ENCODE measurements at places on chromosomes 13 and 19. TPM values are rescaled to one million over a fixed set of nuclear protein-coding genes. Genes with fewer than 3 reads are reported as not detected.
A peak's percentile ranks its signal among the peaks of the same experiment; 100 is the strongest.

Gene CPT1C
- 0.47 TPM for total RNA-seq

DNA sequence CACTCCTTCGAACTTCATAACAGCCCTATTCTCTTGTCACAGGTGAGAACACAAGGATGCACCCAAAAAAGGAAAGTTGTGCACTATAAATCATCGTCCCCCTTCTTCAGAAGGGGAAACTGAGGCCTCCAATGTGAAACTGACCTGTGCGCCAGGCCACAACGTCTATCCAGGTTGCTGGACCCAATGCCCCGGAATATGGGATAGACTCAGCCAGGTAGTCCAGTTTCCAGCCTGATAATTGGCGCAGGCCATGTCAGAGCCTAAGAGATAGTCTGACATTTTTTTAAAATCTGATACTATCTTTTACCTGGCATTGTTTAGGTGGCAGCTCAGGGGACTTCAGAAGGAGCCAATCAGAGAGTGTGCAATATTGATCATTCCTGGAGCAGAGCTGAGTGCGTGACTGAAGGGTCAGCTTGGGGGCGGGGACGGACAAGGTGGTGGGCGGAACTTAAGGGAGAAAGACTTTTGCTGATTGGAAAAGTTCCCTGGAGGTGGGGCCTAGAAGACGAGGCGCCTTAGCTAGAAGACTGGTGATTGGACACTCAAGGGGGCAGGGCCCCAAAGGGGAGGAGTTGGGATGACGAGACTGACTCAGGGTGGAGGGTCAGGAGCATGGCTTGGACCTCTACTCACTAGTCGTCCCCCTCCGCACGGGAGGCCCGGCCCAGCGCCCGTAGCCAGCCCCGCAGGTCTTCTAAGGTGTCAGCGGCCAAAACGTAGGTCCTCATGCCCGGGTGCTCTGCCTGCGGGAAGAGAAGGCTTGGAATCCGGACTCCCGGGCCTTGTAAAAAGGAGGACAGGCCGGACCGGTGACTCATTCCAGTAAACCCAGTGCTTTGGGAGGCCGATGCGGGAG, 8.5 kb downstream of the PLEKHA4 start:
- peak overlapping the region; percentile 84 for H3K4me3 ChIP-seq
- H3K27me3 ChIP-seq, result no peaks in the 10 kb centered on the region
- peaks cover 11% of the 10 kb centered on the region for H3K4me1 ChIP-seq
- H3K27ac ChIP-seq, result no peak overlapping the region

Gene TINCR
- 3.1 TPM for total RNA-seq

- H3K27me3 ChIP-seq, result no peaks in the 10 kb centered on the region
- no peak overlapping the region for H3K27ac ChIP-seq
- no peaks in the 10 kb centered on the region for H3K36me3 ChIP-seq
Measured at GRCh38 chr19:51006406-51006805, 5.0 kb upstream of the KLK8 start.

GRCh38 chr13:104953588-104953987, 1581.9 kb downstream of the EFNB2 start:
- no peaks in the 10 kb centered on the region for H3K36me3 ChIP-seq
- no peak for DNase-seq
- H3K4me3 ChIP-seq, result no peak overlapping the region

- H3K36me3 ChIP-seq, result no peaks in the 10 kb centered on the region
- no peak overlapping the region for H3K27ac ChIP-seq
- H3K4me3 ChIP-seq, result no peak overlapping the region
- no peaks in the 10 kb centered on the region for H3K4me1 ChIP-seq
Measured at GRCh38 chr13:28438598-28439334, 56.2 kb downstream of the FLT1 start.

DNA sequence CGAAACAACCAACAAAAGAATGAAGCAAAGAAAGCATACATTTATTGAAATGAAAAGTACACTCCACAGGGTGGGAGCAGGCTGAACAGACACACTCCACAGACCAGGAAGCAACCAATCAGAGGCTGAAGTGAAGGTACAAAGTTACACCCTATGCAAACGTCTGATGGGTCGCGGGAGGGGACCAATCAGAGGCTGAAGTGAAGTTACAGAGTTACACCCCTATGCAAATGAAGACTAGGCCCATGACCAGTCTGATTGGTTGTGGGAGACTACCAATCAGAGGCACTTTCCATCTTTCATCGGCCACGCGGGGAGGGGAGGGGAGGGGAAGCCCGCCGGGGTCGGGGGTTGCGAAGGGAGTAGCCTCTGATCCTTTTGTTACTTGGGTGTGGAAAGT, 12.4 kb upstream of the FBL start:
- DNase-seq, result peak; percentile 81
- no peak overlapping the region for H3K4me3 ChIP-seq
- H3K36me3 ChIP-seq, result no peaks in the 10 kb centered on the region
- peaks cover 2% of the 10 kb centered on the region for H3K27me3 ChIP-seq

DNA sequence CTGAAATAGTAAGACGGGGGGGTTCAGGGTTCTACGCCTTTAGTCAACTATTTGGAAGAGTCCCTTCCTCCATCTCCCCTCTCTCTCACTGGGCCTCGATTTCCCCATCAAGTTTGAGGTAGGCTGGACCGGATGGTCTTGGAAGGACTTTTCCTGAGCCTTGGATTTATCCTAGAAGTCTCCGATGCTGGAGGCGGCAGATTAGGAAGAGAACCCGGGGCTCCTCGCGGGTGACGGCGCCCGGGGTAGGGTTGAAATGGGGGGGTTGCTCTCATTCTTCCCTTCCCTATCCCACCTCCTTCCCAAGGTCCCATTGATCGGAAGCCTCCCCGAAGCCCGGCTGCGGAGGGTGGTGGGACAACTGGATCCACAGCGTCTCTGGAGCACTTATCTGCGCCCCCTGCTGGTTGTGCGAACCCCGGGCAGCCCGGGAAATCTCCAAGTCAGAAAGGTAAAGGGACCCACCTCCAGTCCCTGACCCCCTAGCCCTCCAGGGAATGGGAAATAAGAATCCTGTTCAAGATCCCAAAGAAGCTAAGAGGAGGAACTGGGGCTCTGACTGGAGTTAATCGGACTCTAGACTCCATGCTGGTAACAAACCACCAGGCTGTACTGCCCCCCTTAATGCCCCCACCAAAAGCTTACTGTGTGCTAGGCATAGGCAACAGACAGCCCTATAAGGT, 781 bp downstream of the QPCTL start:
- peaks cover 27% of the 10 kb centered on the region for H3K4me1 ChIP-seq
- H3K27ac ChIP-seq, result peak overlapping the region; percentile 96
- peak overlapping the region; percentile 88 for H3K4me3 ChIP-seq

DNA sequence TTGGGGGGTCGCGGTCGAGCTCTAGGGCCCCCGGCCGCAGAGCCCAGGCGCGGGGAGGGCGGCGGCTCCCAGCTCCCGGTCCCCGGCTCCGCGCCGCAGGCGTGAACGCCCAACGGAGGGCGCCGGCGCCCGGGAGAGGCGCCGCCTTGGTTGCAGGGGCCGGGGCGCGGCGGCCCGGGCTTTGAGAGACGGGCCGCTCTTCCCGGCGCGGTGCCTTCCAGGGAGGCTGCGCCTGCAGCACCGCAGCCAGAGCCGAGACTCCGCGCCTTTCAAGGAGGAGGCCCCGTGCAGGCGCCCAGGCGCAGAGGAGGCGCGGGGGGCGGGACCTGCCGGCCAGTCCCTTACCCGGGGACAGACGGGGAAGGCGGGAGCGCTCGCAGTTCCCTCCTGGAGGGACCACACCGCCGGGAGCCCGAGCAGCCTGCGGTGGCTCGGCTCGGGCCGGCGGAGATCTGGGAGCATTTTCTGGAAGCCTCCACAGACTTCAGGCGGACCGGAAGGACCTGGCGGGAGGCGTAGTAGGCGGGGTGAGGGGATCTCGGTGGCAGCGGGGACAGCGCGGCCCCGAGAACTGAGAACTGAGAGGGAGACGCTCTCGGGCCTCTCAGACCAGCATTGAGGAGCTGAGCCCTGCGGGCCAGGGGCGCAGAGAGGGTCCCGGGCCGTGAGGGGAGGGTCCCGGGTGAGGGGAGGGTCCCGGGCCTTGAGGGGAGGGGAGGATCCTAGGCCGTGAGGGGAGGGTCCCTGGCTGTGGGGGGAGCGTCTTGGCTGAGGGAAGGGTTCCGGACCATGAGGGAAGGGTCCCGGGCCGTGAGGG, 25.5 kb upstream of the MCF2L start:
- no peak for DNase-seq
- H3K27ac ChIP-seq, result no peak overlapping the region
- no peak overlapping the region for H3K4me3 ChIP-seq
- H3K4me1 ChIP-seq, result peaks cover 15% of the 10 kb centered on the region
- no peaks in the 10 kb centered on the region for H3K36me3 ChIP-seq

DNA sequence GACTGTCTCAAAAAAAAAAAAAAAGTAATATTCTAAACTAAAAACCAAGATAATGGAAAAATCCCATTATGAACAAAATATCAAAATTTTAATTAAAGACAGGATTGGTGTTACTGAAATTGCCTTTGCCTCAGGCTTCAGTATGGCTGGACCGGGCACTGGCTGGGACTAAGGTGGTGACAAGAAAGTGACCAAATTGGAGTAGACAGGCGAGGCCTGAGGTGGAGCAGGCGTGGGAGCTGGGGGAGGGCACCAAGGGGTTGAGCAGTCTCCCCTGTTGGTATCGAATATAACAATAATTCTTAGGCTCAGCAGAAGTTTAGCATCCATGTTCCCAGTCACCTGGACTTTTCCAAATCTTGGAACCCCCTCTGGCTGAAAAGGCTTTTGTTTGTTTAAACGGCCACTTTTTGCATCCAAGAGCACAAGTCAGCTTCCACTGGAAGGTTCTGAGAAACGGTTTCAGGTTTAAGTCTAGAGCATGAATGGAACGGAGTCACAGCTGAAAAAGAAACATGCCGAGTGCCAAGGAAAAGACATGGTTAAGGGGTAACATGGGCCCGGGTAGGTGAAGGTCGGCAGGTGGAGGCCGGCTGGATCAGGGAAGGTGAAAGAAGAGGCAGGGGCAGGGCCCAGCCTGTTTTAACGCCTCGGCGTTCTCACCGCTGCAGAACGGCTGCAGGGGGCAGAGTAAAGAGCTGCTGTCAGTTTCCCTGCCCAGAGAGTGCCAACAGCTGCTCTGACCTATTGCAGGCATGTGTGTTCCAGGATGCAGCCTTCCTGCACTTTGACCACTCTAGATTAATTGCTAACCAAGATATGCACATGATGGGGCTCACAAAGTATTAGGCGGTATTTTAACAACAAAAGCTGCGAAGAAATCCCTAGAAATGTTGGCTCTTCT, 104.4 kb downstream of the TM9SF2 start:
- H3K27me3 ChIP-seq, result no peaks in the 10 kb centered on the region
- no peak for DNase-seq
- H3K36me3 ChIP-seq, result no peaks in the 10 kb centered on the region
- H3K27ac ChIP-seq, result peak overlapping the region; percentile 82
- H3K4me1 ChIP-seq, result peaks cover 25% of the 10 kb centered on the region

DNA sequence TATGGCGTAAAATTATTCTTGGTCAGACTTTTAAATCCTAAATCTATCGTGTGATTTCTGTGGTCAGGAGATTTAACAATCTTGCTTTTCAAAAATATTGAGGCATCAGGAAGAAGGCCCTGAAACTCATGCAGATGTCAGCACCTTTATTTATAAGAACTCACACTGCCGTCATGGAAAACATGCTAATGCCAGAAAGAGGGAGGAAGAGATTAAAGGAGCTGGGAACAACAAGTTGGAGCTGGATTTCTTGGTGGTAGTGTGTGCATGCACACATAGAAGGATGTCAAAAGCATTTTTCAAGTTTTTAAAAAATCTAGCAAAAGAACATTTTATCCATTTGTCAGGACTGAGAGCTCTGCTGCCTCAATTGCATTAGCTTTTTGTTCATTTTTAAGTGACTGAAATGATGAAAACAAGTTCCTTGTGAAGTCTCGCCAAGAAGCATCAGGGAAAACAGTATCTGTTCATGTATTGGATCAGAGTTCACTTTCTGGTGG, 342.5 kb downstream of the SPRY2 start:
- no peak overlapping the region for H3K4me3 ChIP-seq
- no peaks in the 10 kb centered on the region for H3K27me3 ChIP-seq
- no peaks in the 10 kb centered on the region for H3K36me3 ChIP-seq
- no peaks in the 10 kb centered on the region for H3K4me1 ChIP-seq
- DNase-seq, result no peak

Gene TEX26
- not detected for total RNA-seq

- peak overlapping the region; percentile 51 for H3K4me3 ChIP-seq
- no peaks in the 10 kb centered on the region for H3K27me3 ChIP-seq
- H3K27ac ChIP-seq, result peak overlapping the region; percentile 57
- H3K4me1 ChIP-seq, result peaks cover 32% of the 10 kb centered on the region
- peak; percentile 93 for DNase-seq
Measured at GRCh38 chr19:5138606-5139582, 170.0 kb downstream of the KDM4B start.

DNA sequence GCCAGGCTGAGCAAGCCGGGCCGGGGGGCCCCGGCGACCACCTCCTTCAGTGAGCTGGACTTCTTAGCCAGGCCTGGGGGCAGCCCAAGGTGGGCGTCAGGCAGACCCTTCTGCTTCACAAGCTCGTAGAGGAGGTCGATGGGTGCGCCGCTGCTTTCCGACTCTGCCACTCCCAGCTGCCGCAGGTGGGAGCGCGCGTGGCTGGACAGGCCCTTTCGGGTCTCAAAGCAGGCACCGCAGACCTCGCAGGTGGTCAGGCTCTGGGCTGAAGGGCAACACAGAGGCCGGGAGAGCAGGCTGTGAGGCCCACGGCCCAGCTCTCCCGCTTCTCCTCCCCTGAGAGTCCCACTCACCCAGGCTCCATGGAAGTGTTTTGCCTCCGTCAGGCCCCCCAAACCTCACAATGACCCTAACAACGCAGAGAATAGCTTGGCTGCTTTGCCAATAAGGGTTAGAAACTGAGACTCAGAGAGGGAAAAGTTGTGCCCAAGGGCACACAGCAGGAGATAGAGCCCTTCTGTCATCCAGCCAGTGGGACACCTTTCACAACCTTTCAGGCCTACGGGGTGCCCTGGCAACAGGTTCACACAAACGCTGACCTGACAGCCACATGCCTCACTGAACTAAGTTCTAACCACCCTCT, 11.2 kb upstream of the AKAP8L start:
- H3K4me1 ChIP-seq, result peaks cover 30% of the 10 kb centered on the region
- H3K27me3 ChIP-seq, result no peaks in the 10 kb centered on the region
- H3K27ac ChIP-seq, result no peak overlapping the region
- H3K4me3 ChIP-seq, result no peak overlapping the region

GRCh38 chr13:49927755-49928154, 8.4 kb downstream of the SPRYD7 start:
- H3K27ac ChIP-seq, result no peak overlapping the region
- H3K36me3 ChIP-seq, result peaks cover 9% of the 10 kb centered on the region
- DNase-seq, result no peak
- no peak overlapping the region for H3K4me3 ChIP-seq

DNA sequence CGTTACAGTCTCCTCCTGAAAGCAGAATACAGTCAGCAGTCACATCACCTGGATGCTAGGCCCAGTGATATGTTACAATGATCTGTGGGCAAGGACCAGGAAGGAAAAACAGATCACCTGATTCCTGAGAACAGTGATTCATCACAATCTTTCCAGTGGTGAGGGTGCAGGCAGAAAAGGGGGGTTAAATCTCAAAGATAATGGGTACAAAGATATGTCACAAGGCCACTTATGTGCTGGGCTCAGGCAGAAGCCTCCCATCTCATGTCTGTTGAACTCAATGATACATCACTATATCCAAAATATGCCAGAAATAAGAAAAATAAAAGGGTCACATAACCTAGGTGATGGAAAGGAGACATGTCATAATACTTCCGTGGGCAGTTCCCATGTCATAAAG, 10.8 kb upstream of the ZNF91 start:
- H3K27ac ChIP-seq, result no peak overlapping the region
- no peaks in the 10 kb centered on the region for H3K27me3 ChIP-seq
- no peak for DNase-seq
- H3K4me3 ChIP-seq, result no peak overlapping the region
- H3K4me1 ChIP-seq, result no peaks in the 10 kb centered on the region

- H3K4me1 ChIP-seq, result peaks cover 3% of the 10 kb centered on the region
- H3K4me3 ChIP-seq, result no peak overlapping the region
- no peak overlapping the region for H3K27ac ChIP-seq
- DNase-seq, result no peak
- H3K36me3 ChIP-seq, result peaks cover 41% of the 10 kb centered on the region
Measured at GRCh38 chr19:18908917-18909619, 10.1 kb downstream of the COPE start.

Gene PSG1
- 0.96 TPM for total RNA-seq

Data from CD4-positive, CD25-positive, alpha-beta regulatory T cell (primary cell).